NCI-H1417 treated with DMSO at 0.1 percent for 48 hours (cell line): ENCODE measurements at places on chromosomes 12 and 14.

DNA sequence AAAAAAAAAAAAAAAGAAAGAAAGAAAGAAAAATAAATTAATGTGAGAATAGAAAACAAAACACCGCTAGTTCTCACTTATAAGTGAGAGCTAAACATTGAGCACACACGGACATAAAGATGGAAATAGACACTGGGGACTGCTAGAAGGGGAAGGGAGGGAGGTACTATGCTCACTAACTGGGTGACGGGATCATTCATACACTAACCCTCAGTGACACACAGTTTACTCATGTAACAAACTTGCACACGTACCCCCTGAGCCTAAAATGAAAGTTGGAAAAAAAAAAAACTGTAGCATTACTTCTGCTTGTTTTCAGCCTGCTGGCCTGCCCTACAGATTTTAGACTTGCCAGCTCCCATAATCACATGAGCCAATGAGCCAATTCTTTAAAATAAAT, 10.5 kb upstream of the PRMT5 start:
- DNase-seq, result no peak

GRCh38 chr12:52144512-52145227, 47.1 kb downstream of the KRT80 start:
- DNase-seq, result no peak

DNA sequence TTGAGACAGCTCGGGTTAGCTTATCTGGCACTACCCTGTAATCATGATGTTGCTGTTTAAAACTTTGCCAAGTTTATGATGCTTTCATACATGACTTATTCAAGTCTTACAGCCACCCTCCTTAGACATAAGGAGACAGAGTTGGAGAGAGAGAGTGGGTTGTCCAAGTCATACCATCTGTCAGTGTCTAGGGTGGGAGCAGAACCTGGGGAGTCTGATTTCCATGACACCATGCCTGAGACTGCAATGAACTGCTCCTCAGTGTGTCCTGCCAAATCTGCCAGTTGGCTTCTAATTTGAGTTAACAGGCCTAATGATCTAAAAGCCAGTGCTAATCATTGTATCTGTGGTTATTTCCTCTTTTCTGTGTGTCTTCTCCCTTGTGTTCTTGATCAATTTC, 43.7 kb upstream of the PHC1 start:
- DNase-seq, result no peak

- no peak for DNase-seq
Measured at GRCh38 chr12:118377884-118378470, 1.6 kb downstream of the SUDS3 start.

DNA sequence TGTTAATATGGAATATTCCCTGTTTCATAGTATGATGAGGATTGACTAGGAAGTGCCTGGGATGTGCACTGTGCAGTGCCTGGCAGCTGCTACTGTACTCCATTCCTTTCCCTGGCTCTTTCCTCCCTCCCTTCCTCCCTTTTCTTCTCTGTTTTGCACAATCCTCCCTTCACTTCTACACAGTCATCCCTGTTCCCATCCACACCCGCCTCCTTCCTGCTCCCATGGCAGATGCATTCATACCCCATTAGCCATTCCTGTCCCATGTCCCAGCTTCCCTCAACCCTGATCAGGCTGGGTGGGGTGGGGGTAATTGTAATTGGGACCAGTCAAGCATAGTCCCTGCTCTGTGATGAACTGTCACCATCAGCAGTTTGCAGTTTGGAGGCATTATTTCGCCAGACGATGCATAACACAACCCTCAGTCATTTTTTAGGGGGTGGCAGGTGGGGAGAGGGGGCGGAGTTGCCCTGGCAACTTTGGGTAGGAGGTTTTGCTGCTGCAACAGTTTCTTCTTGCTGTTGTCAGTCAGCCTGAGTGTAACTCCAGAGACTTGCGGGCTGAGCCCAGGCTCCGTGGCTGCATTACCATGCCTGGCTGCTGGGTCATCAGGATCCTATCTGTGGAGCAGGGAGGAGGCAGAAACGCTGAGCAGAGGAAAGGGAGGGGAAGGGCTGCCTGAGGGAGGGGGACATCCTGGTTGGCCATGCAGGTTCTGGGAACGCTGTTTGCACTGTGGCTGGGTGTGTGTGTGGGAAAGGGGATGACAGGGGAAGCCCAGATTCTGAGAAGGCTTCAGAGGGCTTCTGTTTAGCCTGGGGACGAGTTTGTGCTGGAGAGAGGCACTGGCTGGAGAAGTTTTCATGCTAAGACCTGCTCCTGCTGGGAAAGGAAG, 4.1 kb upstream of the KRT84 start:
- DNase-seq, result no peak

- DNase-seq, result no peak
Measured at GRCh38 chr14:66069830-66070541, 416.2 kb upstream of the CCDC196 start.

DNA sequence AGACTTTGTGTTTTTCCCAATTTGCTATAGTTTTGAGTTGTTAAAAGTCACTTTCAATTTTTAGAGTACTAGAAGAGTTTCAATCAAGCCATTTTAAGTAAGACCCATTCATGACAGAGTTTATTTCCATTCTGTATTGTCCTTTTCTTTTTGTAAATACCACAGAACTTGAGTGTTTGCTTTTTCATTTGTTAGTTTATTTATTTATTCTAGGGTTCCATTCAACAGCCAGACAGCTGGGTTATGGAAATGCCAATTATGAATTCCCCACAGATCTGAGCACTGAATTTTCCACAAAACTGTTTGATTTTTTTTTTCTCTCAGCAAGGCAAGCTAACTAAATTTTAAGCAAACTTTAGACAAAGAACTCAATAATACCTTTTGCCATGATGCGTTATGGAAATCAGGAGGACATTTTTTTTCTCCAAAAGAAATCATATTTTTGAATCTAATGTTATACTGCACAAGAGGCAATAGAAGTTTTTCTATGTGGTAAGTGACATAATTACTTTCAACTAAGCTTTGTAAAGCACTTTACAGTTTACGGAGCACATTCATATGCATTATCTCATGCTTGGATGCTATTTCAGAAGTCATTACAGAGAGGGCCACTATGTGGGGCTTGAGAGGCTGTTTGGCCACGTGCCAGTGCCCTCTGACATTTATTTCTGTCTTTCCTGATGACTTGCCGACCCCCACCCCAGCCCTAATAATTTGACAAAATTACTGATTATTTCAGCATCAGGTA, 181.5 kb downstream of the VRK1 start:
- peak; percentile 11 for DNase-seq

DNA sequence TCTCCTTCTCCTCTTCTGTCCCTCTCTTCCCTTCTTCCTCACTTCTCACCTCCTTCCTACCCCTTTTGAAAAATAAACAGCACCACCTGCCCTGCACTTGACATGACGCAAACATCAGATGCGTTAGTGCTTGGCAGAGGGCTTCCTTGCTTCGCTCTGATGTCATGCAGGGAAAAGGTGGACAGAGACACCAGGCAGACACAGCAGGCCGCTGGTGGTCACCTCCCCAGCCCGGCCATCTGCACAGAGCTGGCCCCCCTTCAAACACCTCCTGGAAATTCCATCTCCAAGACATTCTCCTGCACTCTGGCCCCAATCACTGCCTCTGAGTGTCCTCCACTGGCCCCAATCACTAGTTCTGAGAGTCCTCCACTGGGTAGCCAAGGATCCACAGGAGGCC, 353.6 kb downstream of the MED13L start:
- DNase-seq, result no peak

DNA sequence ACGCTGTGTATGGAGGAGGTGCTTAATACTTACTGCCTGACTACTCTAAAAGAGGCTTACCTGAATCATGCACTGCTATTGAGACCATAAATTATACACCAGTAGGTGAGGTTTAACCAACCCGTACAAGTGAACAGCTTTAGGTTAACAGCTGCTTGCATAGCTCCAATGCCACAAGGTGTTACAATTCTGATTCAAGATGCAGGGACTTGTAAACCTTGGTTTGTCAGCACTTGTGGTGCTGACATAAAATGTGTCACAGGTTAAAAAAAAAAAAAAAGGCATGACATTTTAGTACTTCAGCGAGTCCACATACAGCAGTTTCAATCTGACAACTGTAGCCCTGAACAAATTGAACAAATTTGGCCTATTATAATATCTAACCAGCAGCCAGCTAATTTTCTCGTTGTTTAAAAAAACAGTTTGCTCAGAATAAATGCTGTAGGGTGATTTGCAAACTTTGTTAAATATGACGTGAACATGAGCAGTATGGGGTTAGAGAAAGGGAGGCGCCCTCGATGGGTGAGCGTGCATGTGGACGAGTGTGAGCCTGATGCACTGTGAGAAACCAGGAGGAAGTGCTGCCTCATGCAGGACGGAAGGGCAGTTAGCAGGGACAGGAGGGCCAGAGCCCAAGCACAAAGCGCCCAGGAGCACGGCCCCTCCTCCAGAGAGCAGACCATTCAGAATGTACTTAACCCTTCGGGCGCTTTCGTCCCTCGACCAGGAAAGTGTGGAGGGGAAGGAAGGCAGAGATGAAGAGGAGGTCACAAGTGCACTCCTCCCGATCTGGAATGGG, 44.7 kb downstream of the TCHP start:
- no peak for DNase-seq

DNA sequence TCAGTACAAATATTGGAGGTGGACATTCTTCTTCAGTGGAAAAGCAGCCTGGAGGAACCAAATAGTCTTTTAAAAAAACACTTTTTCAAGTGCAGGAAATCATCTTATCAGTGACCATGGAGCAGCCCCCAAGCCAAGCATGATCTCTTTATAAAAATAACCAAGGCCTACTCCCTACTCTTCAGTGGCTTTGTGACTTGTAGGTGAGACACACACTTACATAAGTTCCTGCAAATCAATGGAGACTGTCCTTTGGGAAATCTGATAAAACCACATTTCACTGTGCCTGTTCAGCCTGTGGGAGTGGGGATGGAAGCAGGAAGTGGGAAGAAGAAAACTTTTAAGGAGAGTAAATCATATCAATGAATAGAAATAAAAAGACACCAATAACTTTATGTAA, 56.3 kb downstream of the MBIP start:
- DNase-seq, result no peak

- DNase-seq, result no peak
Measured at GRCh38 chr12:65854629-65855028, 30.3 kb downstream of the HMGA2 start.

DNA sequence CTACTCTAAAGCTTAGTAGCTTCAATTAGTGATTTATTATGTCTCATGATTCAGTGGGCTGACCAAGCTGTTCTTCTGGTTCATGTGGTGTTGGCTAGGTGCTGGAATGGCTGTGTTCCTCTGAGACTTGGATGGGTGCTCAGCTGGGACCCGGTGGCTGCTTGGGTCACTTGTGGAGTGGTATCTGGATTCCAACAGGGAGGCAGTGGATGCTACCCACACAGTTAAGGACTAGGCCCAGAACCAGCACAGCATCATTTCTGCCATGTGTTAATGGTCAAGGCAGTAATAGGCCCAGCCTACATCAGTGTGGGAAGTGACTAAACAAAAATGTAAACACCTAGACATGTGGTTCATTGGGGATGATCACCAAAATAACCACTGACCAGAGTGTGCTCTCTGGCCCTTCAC, 72.2 kb downstream of the FGD4 start:
- no peak for DNase-seq

GRCh38 chr14:98682033-98682432, 590.0 kb downstream of the BCL11B start:
- no peak for DNase-seq

DNA sequence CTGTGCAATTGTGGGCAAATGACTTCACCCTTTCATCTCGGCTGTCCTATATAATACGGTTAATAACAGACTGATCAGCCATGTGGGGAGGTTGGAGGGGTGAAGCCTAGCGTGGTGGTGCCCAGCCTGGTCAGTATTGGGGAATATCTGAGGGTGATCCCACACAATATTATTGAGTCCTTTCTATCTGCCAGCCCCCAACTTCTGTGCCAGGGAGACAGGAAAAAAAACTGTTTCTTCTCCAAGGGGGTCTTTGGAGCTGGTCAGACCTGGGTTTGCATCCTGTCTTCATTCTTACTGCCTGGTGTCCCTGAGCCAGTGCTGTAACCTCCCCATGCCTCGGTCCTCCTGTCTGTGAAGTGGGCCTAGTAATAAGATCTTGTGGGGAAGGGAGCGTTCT, 6.5 kb downstream of the CYP46A1 start:
- DNase-seq, result no peak

DNA sequence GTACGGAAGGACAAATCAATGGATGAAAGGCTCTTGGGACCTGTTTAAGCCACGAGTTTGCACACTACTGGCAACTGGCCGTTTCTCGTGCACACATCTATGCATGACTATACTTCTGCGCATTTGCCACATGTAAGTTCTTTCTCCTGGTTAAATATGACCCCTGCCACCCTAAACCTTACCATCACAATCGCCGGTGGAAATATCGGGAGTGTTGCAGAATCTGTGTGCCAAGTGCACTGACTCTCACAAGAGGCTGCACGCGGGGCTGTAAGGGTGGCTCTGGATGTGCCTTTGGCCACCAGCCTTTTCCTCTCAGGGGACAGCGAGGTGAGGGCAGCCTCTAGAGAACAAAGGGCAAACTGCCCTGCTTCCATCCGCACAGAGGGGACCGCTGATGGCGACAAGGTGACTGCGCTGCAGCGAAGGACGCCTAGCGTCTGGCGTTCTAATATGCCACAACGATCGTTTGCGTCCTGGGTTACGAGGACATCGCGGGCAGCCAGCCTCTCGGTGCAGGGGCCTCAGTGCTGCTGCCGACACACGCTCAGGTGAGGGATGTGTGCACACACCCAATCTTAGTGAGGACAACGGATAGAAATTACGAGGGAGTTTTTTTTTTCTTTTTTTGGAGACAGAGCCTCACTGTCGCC, 232.2 kb downstream of the PCNX1 start:
- no peak for DNase-seq

DNA sequence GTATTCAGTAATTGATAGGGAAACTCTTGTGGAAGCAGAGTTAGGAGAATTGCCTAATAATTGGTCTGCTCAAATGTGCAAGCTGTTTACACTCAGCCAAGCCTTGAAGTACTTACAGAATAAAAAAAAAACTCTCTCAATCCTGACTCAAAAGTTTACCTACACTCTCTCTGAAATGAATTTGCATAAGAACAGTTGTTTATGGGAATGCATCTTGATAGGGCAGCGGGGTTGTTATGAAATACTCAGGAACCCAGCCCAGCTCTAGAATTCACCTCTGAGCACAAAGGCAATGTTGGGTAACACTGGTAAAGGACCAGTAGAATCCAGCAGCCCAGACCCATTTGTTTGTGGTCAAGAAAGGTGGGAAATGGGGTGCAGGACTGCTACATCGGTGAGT, 267.0 kb downstream of the CPNE8 start:
- no peak for DNase-seq

- DNase-seq, result no peak
Measured at GRCh38 chr14:89000007-89000942, 175.8 kb downstream of the TTC8 start.
